ENCODE measurements at places on chromosomes 3 and 15. TPM values are rescaled to one million over a fixed set of nuclear protein-coding genes. Genes with fewer than 3 reads are reported as not detected.

DNA sequence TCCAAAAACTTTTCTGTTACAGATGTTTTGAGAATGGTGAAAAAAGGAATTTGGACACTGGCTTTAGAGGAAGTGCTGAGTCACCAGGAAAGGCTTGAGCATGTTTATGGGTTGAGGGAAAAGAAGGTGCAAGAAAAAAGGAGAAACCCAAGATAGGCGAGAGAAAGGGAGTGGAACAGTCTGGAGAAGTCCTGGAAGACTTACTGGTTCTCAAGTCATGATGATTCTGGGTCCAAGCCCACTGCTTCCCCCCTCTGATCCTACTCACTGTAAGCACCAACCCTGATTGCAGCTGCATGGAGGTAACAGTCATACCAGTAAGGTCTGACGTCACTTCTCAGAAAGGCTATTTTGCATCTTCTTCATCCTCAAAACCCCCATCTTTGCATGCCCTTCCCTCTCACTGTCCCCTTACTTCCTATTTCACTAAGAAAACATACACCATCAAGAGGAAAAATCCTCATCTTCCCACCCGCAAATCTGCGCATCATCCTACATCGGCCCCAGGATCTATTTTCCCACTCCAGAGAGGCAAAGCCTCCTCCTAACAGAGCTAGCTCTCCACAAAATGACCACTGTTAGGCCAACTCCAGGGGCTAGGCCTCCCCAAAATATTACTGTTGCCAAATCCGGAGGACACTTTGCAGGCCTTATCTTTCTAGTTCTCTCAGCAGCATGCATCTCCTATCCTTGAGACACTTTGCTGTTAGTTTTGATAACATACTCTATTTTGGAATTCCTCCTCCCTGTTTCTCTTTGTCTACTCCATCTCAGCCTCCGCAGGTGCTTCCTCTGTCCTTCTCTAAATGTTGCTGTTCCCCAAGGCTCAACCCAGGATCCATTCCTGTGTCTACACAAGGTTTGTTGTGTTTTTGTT, 3.2 kb upstream of the ATP13A3 start:
- DNase-seq, result no peak

GRCh38 chr3:45143673-45144671, 2.2 kb downstream of the CDCP1 start:
- DNase-seq, result no peak

The NRG4 gene
- not detected for total RNA-seq

The XIRP1 gene
- not detected for total RNA-seq

Measured in neural crest cell (in vitro differentiated cells).